ENCODE measurements at places on chromosomes 6 and 20.
A peak's percentile ranks its signal among the peaks of the same experiment; 100 is the strongest.

DNA sequence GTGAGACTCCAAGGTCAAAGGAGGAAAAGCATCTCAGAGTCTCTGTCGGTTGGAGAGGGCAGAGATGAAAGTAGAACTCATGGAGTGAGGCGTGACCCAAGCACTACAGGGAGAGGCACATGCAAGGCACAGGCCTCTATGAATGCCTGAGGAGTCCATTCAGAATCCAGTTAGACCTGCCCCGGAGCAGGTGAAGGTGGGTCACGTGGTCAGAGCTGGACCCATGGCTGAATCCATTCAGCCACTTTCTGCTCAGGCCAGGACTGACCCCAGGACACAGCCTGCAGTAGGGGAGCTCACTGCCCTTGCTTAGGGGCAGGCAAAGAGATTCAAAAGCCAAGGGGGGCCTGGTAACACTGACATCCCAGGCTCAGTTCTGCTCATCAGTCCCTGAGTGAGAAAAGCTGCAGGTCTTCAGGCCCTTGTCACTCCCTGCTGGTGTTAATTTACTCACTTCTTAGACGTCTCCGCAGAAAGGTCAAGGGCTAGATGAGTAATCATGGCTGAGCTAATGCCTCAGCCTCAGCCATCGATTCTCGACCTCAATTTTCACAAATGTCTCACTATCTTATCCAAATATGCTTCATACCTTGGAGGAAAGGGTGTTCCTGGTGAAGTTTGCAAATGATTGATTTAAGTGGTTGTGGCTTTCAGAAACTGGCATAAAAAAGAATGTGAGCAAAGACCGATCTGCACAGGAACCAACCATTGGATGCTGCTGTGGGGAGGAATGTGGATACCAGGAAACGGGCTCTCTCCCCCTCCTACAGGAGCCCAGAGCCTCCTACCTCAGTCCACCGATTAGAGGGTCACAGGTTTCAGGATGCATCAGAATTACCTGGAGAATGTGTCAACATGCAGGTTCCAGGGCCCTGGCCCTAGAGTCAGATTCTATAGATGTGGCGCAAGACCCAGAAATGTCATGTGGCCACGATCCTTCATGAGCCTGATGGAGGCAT lies 584.4 kb downstream of the PTPRT start:
- no peak for DNase-seq

GRCh38 chr6:33749401-33749800 lies 2.7 kb upstream of the IP6K3 start:
- no peak for DNase-seq

- no peak for DNase-seq
Measured at GRCh38 chr20:56422076-56422823, 10.2 kb downstream of the CASS4 start.

- DNase-seq = no peak
Measured at GRCh38 chr6:2667617-2668016, 83.1 kb downstream of the MYLK4 start.

DNA sequence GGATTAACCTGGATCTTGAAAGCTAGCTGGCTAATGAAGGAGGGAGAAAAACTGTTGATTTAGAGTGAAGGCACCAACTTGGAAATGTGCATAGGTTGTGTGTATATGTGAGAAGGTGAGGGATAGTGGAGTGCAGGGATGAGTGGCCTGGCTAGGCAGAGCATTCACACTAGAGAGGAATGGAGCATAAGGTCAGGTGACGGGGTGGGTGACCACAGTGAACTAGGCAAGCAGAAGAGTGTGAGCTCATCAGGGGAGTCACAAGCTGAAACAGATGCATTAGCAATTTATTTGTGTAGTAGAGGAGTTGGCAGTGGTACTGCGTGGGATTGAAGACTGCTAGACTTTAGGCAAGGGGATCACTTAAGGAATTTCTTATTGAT lies 10.5 kb downstream of the ANKRD66 start:
- DNase-seq = no peak

DNA sequence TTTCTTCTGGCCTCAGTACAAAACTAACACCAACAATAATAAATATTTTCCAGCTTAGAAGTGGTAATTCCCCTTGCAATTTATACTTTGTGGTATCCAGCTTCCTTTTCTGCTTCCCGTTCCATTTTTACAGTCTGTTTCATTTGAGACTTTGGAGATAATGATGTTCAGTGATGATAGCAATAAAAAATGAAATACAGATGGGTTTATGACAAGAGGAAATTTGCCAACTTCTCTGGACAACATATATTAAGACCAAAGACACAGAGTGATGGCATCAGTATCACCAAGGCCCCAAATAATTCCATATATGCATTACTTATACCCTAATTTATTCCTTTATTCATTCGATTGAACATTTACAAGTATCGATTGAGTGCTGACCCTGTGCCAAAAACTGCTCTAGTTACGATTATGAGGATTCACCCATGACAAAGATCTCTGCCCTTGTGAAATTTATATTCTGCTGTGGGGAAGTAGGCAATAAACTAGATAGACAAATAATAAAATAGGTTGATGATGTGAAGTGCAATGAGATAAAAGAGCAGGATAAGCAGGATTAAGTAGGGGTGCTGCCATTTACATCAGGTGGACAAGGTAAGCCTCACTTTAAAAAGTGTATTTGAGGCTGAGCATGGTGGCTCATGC lies 18.1 kb upstream of the TASP1 start:
- no peak for DNase-seq

DNA sequence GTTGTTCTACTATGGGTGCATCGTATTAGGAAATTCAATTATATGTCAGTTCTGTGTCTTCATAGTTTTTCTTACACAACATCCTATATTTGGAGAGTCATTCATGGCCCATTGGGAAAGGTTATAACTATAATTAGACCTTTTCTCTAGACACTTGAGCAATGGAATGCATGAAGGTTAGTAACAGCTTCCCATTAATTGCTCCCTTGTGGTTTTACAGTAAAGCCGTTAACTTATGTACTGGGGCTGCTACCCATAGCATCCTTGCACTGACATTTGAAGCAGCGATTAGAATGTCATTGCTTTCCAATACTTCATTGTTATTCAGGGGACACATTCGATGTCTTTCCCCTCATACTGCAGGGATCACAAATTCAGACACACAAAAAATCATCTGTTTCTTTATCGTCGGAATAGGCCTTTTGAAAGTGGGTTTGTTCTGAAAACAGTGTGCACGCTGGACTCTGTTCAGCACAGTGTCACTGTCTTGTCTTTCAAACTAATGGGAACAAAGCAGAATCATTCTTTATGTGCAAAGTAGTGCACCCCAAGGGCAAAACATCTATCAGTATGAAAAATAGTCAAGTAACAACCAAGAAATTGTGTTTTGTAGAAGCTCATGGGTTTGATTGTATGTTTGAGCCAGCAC lies 634.3 kb upstream of the MAP3K7 start:
- no peak for DNase-seq

- peak; percentile 63 for DNase-seq
Measured at GRCh38 chr20:21702553-21703470, 2.7 kb upstream of the PAX1 start.

DNA sequence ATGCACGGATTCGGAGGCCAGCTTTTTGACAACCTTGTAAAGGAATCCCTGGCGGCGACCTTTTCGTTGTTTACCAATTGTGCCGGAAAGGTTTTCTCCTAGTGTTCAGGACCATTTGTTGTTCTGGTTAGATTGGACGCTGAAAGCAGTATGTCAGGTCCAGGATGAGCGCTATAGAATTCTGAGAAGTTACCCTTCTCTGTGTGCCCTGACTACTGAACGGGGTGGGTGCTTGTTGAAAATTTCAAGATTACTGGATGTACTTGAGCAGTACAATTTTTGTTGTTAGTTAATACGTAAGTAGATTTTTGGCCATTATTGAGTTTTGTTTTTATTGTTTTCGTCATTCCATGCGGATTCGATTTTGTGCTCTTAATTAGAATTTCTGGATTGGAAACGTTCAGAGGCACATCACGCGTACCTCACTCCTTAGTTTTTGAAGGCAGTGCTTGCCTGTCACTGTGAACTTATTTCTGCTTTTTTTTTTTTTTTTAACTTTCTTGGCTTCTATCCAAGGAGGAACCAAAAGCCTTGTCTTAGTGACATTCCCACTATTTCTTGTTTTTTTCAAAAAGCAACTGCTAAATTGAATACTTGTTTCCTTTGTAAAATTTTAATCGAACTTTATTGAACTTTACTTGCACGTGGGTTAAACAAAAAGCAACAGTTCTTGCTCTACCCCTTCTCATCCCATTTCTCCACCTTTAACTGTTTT lies 898 bp downstream of the XRN2 start:
- no peak for DNase-seq

- no peak for DNase-seq
Measured at GRCh38 chr6:44388135-44388487, 605 bp downstream of the CDC5L start.

- DNase-seq = peak; percentile 70
Measured at GRCh38 chr6:37170273-37171200, 585 bp downstream of the PIM1 start.

DNA sequence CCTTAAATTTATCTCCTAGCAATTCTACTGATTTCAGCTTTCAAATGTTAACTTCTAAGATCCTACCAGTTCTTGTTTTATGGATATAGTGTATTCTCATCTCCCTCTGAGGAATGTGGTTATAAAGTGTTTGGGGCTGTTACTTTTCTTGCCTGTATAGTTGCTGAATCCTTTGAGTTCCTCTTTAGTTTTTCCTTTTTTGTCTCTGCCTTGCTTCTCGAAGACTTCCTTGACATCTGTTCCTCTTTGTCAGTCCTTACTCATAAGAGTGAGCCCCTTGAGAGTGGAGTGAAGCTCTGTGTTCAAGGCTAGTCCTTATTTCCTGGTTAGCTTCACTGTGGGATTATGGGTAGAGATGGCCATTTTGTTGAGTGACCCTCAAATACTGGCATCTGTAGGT lies 84.6 kb downstream of the ELOVL4 start:
- DNase-seq = no peak
